Activated B cell treated with CpG ODN at 0.5 μM for 24 hours (primary cell): ENCODE measurements at places on chromosomes 7 and 10. TPM values are rescaled to one million over a fixed set of nuclear protein-coding genes. Genes with fewer than 3 reads are reported as not detected.

GRCh38 chr7:71793251-71793650, 618.9 kb downstream of the CALN1 start:
- no peak for DNase-seq

DNA sequence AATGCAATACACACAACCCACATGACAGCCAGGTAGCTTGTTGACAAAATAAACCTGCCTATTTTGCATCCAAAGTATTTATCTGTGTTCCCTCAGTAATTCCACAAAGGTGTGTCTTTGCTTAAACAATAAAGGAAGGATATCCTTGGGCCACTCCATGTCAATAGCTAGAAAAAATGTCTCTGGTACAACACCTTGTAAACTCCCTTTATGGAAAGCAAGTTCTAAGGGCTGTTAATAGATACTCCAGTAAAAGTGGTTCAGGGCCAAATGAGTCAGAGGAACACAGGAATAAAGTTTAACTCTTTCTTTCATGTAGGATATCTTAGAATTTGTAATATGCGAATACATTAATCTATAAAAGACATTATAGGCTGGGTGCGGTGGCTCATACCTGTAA, 96.9 kb upstream of the LRRTM3 start:
- no peak for DNase-seq

ZP3 gene
- 0.91 and 2.9 TPM in 2 replicates for total RNA-seq

TFEC gene
- total RNA-seq = 35.0 and 39.7 TPM in 2 replicates

DYNC1I1 gene
- not detected in 2 replicates for total RNA-seq

AEBP1 gene
- 17.4 and 21.7 TPM in 2 replicates for total RNA-seq

DNA sequence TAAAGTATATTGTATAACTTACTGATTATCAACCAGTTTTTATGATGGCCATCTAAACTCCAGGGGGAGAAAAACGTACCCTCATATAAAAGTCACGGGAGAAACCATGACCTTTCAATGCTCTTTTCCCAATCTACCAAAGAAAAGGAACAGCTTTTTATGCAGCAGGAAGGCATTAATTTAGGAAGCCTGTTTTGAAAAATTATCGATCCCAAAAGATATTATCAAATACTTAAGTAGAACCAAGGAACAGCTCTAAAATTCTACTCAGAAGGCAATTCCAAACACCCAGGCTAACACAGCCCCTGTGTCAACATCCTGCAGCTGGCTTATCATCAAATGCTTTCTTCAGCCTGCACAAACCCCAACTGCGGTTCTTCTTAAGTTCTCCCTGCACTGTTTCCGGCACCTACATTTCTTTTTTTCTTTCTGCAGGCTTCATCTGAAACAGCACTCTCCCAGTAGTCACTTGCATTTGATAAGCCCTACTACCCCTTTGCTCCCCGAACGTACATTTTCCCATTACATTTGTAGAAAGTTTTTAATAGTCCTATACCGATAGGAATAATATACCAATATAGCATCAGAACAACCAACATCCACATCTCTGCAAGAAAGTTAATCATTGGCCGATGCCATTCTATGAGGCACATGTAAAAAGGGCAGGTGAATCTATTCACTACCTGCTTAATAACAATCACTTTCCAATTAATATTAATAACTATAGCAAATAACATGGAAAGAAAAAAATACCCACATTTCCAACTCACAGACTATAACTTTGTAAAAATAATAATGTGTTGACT, 47.9 kb downstream of the PIP4K2A start:
- no peak for DNase-seq

DNA sequence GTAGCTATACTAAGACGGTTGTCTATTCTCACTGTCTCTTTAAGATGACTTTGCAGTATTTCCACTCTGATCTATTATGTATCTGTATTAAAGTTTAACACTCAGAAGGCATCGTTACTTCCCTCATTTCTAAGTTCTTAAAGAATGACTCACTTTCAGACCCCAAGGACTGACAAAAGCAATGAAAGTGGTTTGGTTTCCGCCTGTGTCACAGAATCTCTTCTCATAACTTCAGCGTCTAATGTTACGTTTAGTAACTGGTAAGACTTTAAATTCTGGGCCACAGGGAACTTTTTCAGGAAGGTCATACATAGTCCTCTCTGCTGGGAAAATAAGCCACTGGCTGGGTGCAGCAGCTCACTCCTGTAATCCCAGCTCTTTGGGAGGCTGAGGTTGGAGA, 892.0 kb upstream of the AUTS2 start:
- DNase-seq = no peak

GRCh38 chr10:32376097-32376496, 29.1 kb upstream of the EPC1 start:
- DNase-seq = no peak

MORN4 gene
- 1.5 and 2.9 TPM in 2 replicates for total RNA-seq

DNA sequence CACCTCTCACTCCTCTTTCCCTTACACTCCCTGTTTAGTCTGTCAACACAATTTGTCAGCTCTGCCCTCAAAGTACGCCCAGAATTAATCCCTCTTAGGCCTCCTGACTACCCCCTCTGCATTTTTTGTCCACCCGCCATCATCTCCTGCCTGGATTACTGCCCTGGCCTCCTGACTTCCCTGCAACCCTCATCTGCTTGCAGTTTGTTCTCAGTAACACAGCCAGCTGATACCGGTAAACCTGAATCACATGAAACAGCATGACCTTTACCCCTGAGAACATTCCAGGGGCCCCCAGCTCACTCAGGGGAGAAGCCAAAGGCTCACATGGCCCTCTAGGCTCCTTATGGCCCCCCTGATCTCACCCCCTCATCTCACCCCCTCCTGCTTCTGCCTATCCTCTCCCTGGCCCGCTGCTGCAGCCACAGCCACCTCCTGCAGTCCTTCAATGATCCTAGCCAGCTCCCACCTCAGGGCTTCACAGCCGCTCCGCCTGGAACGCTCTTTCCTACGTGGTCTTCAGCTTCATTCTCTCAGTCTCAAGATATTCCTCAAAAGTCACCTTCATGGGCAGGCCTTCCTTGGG, 8.9 kb downstream of the C10orf53 start:
- no peak for DNase-seq

TAX1BP1 gene
- total RNA-seq = 61.4 and 64.7 TPM in 2 replicates

- no peak for DNase-seq
Measured at GRCh38 chr7:158494643-158495042, 93.0 kb downstream of the PTPRN2 start.

GRCh38 chr10:99685597-99685967, 26.3 kb downstream of the ENTPD7 start:
- no peak for DNase-seq

DNA sequence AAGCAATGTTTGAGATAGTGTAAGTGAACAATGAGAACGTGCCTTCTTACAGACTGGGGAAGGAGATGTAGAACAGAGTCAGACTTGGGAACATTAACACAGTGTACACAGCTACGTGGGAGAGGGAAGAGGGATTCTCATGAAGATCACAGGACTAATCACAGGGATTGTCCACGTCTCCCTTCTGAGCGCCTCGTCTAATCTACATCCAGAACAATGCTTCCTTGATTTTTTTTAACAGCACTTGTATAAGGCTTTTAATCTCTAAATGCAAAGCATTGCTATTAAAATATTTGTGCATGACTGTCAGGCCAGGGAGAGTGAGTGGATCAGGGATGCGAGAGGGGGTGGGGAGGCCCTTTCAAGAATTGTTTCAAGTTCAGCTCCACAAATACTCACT, 62.7 kb downstream of the MET start:
- DNase-seq = no peak

PNLIPRP2 gene
- total RNA-seq = not detected in 2 replicates

- DNase-seq = no peak
Measured at GRCh38 chr7:95899919-95900513, 127.7 kb downstream of the DYNC1I1 start.

DNA sequence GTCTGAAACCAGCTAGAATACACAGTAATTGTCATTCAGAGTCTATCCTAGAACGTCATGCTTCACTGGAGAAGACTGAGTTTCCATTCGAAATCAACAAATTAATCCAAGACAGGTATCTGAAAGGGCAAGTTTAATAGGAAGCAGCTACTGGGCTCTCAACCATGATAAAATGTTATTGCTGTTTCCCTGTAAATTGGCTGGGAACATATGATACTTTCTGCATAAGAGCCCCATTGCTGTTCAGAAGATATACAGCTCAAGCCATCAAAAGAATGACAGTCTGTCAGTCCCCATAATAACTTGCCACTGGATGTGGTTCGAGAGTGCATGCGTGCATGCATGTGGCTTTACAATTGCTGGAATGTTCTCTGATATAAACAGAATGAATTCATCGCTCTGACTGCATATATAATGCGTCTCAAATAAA, 129.0 kb downstream of the HIBADH start:
- DNase-seq = no peak

ASB4 gene
- not detected in 2 replicates for total RNA-seq

GRCh38 chr10:67327626-67328535, 368.1 kb downstream of the CTNNA3 start:
- DNase-seq = no peak

SMO gene
- 0.66 and 1.8 TPM in 2 replicates for total RNA-seq

CCDC172 gene
- not detected in 2 replicates for total RNA-seq

DNA sequence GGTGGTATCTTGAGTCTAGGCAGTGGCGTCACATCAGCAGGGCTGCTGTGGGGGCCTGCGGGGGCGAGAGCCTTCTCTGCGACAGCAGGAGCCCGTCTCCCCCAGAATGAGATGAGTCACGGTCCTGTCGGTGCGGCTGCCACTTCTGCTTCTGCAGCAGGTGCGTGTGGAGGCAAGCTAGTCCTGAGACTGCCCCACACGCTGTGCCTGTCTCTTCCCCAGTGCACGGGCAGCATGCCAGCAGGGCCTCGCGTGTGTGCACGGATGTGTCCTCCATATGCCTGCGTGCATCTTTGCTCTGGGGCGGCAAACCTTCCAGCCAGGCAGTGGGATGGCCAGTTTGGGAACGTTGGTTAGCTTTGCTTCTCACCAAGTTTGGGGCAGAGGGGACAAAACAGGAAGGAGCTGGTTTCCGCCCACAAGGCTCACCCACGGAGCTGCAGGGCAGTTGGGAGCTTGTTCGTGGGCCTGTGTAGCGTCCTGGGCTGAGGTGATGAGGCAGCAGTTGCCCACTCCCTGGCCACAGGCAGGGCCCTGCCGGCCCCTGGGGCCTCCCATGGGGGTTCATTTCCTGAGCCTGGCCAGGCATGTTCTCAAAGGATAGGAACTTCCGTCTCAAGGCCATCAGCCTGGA, 60.8 kb upstream of the PPIF start:
- DNase-seq = peak; percentile 81

SPDYE2 gene
- 0.29 TPM in 1 of 2 replicates, not detected in the other for total RNA-seq

- DNase-seq = peak; percentile 78
Measured at GRCh38 chr10:101050208-101051069, 11.3 kb upstream of the KAZALD1 start.

DNA sequence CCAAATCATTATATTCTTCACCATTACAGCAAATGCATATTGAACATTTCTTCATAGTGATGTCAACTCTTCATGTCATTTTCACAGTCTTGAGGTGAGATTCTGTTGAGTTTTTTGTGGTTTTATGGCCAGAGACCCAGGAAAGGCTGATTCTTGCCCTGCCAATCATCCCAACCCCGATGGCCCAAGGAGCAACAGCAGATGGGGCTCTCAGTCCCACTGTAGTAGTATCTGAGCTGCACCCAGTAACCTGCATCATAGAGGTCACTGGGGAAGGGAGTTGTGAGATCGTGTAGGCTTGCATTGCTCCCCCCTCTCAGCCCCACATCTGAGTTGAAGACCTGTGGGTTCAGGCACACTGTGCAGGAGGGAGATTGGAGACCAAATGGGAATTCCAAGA, 26.7 kb downstream of the ZSCAN25 start:
- no peak for DNase-seq

FAM24B gene
- 7.3 and 10.0 TPM in 2 replicates for total RNA-seq

AGAP3 gene
- total RNA-seq = 6.5 and 7.4 TPM in 2 replicates

DNA sequence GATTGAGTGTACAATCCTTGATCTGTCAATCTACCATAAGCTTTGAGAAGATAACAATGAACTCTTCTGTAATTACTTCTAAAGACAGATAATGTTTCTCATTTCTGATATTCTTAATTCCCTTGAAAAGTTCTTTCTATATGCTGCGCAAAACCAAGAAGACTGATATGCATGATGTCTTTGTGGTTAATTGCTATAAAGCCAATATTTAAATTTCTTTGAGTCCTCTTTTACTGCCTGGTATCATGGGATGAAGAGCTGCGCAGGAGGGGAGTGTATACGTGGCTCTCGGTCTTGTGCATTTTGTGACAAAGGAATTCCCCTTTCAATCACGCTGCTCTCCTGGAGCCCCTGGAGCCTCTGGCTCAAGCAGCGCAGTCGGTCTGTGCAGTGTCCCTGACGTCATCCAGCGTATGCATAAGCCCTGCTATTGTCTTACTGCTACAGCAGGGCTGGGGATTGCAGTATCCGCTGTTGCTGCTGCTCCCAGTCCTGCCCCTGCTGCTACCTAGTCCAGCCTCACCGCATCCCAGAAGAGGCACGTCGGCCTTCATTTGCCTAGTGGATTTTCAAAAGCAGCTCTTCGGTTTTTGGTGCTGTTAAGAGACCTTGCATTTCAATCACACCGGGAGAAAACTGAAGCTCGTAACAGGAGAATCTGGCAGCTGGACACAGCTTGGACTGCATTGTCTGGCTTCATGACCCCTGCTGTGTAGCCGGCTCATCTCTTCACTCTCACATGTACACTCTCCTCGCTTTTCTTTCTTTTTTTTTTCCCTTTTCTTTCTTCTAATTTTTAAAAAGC, 66.7 kb downstream of the ST7 start:
- no peak for DNase-seq

GRCh38 chr7:123662755-123663154, 7.1 kb downstream of the LMOD2 start:
- DNase-seq = no peak

DNA sequence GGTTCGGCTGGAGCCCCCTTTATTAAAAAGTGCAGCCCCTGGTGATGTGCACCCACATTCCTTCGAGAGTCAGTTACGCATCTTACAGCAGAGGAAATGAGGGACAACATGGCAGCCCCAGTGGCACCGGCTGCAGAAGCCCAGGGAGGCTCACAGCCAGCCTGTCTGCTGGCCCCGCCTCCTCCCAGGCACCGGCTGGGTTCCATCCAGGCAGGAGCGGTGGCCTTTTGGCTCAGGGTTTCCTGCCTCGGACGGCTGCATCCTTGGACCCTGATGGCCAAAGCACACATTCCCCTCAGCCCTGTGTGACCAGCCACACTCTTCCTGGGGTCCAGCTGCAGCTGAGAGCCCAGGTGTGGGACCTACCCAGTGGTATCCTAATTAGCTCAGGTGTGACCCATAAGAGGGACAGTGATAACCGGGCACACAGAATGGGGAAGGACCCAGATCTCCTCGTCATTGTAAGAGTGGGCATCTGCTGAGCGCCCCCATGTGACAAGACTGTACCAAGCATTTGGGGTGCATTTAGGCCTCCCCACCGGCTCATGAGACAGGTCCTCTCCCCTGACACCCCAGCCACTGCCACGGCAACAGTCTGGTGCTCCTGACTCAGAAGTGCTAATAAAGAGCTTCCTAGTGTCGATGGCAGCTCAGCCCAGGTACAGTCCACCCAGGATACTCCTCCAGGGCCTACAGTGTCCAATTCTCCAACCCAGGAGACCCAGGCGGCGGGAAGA, 63.3 kb upstream of the CHST15 start:
- no peak for DNase-seq
